Glomerular endothelial cell (primary cell): ENCODE measurements at places on chromosomes 11 and 22. TPM values are rescaled to one million over a fixed set of nuclear protein-coding genes. Genes with fewer than 3 reads are reported as not detected.

Gene TEX54
- total RNA-seq, result not detected in 2 replicates

Gene MPZL2
- 9.7 and 31.9 TPM in 2 replicates for total RNA-seq

Gene CDC45
- total RNA-seq, result 5.4 and 11.5 TPM in 2 replicates

Gene APOBEC3A
- total RNA-seq, result not detected in 2 replicates

Gene TSPAN18
- 31.8 and 128 TPM in 2 replicates for total RNA-seq

Gene TNNT3
- total RNA-seq, result not detected in 2 replicates

Gene SF1
- 213 and 277 TPM in 2 replicates for total RNA-seq

Gene LINC01488
- not detected in 2 replicates for total RNA-seq

Gene F2
- total RNA-seq, result 0.19 TPM in 1 of 2 replicates, not detected in the other

Gene MRGPRF
- 0.24 TPM in 1 of 2 replicates, not detected in the other for total RNA-seq

Gene MAJIN
- 0.68 TPM in 1 of 2 replicates, not detected in the other for total RNA-seq

Gene TTC28
- 38.5 and 66.5 TPM in 2 replicates for total RNA-seq

Gene LRRC74B
- not detected in 2 replicates for total RNA-seq

Gene PPP2R5B
- total RNA-seq, result 27.2 and 47.9 TPM in 2 replicates

Gene MRPL16
- 44.8 and 51.2 TPM in 2 replicates for total RNA-seq

Gene MYRF
- total RNA-seq, result 6.0 and 10.7 TPM in 2 replicates

Gene C11orf91
- total RNA-seq, result 2.0 TPM in 1 of 2 replicates, not detected in the other

Gene E2F8
- 0.53 and 2.3 TPM in 2 replicates for total RNA-seq

Gene CABP7
- not detected in 2 replicates for total RNA-seq

Gene SNX32
- total RNA-seq, result 0.63 TPM in 1 of 2 replicates, not detected in the other

Gene PRRG4
- 0.44 and 0.88 TPM in 2 replicates for total RNA-seq

Gene SHANK2
- 4.7 and 5.3 TPM in 2 replicates for total RNA-seq

Gene GAL3ST3
- total RNA-seq, result 0.23 TPM in 1 of 2 replicates, not detected in the other

Gene PVALB
- 0.58 TPM in 1 of 2 replicates, not detected in the other for total RNA-seq

Gene MEI1
- total RNA-seq, result 0.34 and 0.64 TPM in 2 replicates

Gene RCN1
- total RNA-seq, result 288 and 333 TPM in 2 replicates

Gene FGF3
- not detected in 2 replicates for total RNA-seq

Gene OR6T1
- total RNA-seq, result not detected in 2 replicates

Gene H19
- 91.3 and 154 TPM in 2 replicates for total RNA-seq

Gene OR51B2
- total RNA-seq, result not detected in 2 replicates

Gene OR51B5
- total RNA-seq, result not detected in 2 replicates

Gene TLCD5
- 6.2 and 7.2 TPM in 2 replicates for total RNA-seq
